T follicular helper cell (primary cell): ENCODE measurements at places on chromosomes 11 and 22.

GRCh38 chr11:15839061-15839460 lies 517.3 kb downstream of the SOX6 start:
- DNase-seq, result no peak

- DNase-seq, result peak; percentile 81
These were observed 30.5 kb downstream of the CTNND1 start for GRCh38 chr11:57792060-57792541.

DNA sequence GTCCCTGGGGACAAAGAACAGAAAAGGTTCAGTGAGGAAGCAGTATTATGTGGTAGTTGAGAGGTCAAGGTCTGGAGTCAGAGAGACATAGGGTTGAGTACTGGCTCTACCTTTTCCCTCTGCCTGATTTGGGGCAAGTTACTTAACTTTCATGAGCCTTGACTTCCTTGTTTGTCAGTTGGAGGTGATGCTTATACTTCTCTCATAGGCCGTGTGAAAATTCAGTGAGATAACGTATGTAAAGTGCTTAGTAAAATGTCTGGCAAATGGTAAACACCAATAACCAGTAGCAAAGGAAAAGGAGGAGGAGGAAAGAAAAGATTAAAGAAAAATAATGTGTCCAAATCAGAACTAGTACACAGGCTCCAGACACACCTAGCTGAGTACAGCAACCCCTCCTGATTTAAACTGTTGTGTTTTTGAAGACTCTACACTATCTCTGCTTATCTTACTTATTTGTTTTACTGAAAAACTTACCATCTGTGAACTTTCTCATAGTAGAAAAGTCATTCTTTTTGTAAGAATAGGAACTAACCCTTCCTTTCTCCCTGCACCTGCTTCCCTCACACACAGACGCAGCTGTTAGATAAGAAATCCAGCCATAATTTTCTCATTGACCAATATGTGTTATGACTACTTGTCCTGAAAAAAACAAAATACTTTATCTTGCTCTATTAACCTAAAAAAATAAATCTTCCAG lies 126.9 kb downstream of the CD44 start:
- no peak for DNase-seq

DNA sequence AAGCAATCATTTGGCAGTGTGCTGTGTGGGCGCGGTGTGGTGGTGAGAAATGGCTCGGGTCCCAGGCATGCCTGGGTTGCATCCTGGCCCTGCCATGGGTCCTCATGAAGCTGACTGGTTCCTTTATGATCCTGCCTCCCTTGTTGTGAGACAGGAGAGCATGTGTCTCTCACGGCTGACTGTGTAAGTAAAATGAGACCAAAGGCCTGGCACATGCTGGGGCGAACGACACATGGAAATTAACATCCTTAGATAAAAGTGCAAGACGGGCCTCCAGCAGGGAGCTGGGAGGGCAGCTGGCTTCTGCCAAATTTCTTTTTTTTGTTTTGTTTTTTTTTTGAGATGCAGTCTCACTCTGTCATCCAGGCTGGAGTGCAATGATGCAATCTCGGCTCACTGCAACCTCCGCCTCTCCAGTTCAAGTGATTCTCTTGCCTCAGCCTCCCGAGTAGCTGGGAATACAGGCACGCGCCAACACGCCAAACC lies 9.4 kb upstream of the FBLN1 start:
- DNase-seq, result no peak

- DNase-seq, result no peak
These were observed 27.5 kb downstream of the LARGE2 start for GRCh38 chr11:45949992-45950407.

- no peak for DNase-seq
These were observed 1.9 kb upstream of the PTGDR2 start for GRCh38 chr11:60857378-60858232.
